ENCODE measurements at places on chromosomes 2 and 18.
A peak's percentile ranks its signal among the peaks of the same experiment; 100 is the strongest.

GRCh38 chr18:39841482-39842365, 2113.3 kb upstream of the PIK3C3 start:
- no peak for DNase-seq

- DNase-seq: no peak
Observed at GRCh38 chr18:8773980-8774379, 68.6 kb downstream of the MTCL1 start.

GRCh38 chr2:84939426-84940087, 31.4 kb upstream of the KCMF1 start:
- peak; percentile 58 for DNase-seq

GRCh38 chr18:48541026-48541746, 2.4 kb downstream of the CTIF start:
- no peak for DNase-seq

- no peak for DNase-seq
Observed at GRCh38 chr2:140621583-140622362, 1509.0 kb downstream of the LRP1B start.

GRCh38 chr18:77054606-77055428, 77.8 kb downstream of the MBP start:
- peak; percentile 80 for DNase-seq

Data from CD4-positive, alpha-beta T cell (primary cell).